Hematopoietic multipotent progenitor cell treated with erythropoietin and hydrocortisone succinate and interleukin-3 and kit ligand, for 15 days (in vitro differentiated cells): ENCODE measurements at places on chromosomes 16 and 17.

GRCh38 chr16:88815901-88816589 is 4.3 kb upstream of the APRT start:
- no peak for DNase-seq

GRCh38 chr17:40922239-40922638 is 15.2 kb downstream of the KRT23 start:
- DNase-seq, result no peak

- no peak for DNase-seq
Observed at GRCh38 chr17:82095777-82096708, 2.0 kb downstream of the FASN start.

GRCh38 chr17:16398270-16399267 is 16.8 kb upstream of the TRPV2 start:
- DNase-seq, result peak; percentile 80

- no peak for DNase-seq
Observed at GRCh38 chr16:11010575-11011221, 66.3 kb downstream of the CLEC16A start.

DNA sequence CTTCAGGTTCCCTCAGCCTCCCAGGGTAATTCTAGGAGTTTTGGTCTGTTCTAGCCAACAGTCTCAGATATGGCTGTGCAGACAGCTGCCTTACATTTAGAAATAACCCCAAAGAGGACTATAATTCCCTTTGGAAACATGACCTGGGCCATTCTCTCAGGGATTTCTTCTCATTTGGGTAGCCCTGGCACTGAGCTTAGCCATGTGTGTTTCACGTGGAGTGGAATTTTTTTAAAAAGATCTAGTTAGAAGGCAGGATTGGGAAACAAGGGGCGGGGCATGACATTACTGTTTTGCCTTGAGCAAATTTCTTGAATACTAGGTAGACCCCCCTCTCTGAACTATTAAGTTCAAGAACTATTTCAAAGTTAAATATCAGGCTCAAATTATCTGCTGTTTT is 29.6 kb upstream of the MRC2 start:
- DNase-seq, result no peak

GRCh38 chr17:9356488-9356911 is 219.1 kb downstream of the STX8 start:
- DNase-seq, result no peak

GRCh38 chr17:43094129-43094835 is 30.9 kb downstream of the BRCA1 start:
- no peak for DNase-seq

GRCh38 chr16:15847611-15848175 is 9.1 kb downstream of the MYH11 start:
- DNase-seq, result no peak

- peak; percentile 11 for DNase-seq
Observed at GRCh38 chr16:17544785-17545184, 74.0 kb upstream of the XYLT1 start.

DNA sequence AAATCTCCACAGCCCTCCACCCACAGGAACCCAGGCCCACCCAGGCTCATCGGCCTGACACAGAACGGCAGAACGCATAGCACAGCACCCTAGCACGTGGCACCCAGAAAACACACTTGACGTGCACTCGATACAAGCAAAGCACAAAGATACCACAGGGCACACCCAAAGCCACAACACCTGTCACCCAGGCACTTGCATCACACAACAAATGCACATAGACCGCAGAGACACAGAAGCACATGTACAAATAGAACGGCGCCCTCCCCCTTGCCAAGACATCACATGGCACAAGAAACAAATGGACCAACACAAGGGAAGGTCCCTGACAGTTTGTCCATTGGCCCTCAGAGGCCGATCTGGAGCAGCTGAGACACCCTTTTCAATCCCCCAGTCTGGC is 147.7 kb upstream of the WSCD1 start:
- DNase-seq, result no peak

DNA sequence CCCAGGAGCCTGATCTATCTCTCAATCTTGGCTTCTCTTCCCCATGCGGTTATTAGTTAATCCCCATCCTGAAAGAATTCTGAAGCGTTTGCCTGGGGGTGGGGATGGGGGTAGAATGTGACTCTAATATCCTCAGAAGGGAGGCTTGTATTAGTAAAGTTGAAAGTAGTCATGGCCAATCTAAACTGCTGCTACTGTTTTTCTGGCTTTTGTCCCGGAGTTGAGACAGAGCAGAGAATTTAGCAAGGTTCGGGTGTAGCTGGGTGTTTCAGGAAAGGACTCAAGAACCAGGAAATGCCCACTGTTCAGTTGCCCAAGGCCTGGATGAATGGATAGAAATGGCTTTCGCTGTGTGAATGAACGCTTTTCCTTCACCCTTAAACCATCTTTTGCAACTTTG is 17.6 kb upstream of the ITGAM start:
- DNase-seq, result no peak

GRCh38 chr16:55842369-55843104 is 9.6 kb upstream of the CES1 start:
- DNase-seq, result peak; percentile 44
